ENCODE measurements at places on chromosomes 11 and 22.

DNA sequence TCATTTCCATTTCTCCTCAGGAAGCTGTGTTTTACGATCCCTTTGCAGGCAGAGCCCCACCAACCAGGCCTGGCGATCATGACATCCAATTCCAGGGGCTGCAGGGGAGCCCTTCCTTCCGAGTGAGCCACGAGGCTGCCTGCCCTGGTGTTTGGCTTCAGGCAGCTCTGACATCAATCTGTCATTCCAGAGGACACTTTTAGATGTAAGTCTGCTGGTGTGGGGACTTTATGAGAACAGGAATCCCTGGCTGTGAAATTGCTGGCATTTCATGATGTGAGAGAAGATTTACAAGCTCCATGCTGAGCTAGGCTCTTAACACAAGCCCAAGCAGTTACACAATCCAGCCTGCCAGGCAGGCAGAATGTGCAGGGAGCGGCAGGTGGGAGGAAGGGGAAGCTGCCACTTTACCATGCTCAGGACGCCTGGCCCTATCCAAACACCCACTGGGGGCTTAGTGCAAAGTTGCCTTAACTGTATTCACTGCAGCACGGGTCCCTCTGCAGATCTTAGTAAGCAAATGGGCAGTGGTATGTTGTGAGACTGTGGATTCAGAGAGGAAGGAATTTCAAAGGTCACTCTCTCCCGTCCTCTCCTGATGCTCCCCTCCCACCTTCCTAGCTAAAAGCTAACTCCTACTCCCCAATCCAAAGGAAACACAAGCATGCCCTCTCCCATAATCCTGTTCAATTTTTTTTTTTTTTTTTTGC lies 43.4 kb upstream of the MICAL2 start:
- peak; percentile 95 for DNase-seq

DNA sequence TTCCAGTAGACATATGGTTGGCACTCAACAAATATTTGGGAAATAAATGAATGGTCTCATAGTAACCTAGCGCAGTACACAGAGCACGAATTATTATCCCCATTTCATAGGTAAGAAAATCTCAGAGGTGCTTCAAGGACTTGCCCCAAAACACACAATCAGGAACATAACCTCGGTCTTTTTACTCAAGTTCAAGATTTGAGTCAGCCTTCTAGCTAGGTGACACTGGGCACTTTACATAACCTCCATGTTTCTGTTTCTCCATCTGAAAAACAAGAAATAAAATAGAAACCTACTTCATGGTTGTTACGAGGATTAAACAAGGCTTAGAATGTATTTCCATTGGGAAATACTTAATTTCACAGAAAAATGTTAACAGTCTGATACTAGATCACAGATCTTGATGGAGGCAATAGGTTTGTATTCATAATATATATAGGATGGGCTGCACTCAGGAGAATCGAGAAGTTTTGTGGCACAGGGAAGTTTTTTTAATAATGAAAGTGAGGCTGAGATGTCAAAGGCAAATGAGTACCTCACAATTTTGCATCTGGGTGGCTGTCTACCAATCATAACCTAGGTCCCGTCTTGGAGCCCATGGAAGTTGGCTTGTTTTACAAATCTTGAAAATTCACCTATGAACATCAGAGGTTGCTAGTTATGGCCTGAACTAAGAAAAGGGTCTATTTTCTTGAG lies 147.4 kb upstream of the ZC3H12C start:
- DNase-seq = no peak

GRCh38 chr11:111193924-111194490 lies 51.5 kb upstream of the POU2AF2 start:
- DNase-seq = no peak

- DNase-seq = no peak
These were observed 1.3 kb upstream of the PATZ1 start for GRCh38 chr22:31347251-31348008.

DNA sequence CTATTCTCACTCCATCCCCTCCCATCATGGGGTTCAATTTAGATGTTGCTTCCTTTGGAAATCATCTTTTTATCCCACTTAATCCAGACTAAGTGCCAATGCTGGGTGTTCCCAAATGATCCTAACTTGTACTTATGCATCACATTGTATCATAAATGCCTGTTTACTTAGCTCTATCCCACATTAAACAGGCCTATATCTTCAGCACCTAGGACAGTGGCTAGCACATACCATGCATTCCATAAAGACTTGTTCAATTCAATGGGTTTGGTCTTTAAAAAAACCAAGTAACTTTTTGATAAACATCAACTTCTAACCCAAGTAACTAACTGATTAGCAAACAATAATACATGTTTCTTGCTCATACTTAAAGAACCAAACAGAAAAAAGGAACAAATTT lies 40.6 kb downstream of the RSF1 start:
- no peak for DNase-seq

GRCh38 chr11:74255741-74256375 lies 55.6 kb downstream of the P4HA3 start:
- DNase-seq = no peak

DNA sequence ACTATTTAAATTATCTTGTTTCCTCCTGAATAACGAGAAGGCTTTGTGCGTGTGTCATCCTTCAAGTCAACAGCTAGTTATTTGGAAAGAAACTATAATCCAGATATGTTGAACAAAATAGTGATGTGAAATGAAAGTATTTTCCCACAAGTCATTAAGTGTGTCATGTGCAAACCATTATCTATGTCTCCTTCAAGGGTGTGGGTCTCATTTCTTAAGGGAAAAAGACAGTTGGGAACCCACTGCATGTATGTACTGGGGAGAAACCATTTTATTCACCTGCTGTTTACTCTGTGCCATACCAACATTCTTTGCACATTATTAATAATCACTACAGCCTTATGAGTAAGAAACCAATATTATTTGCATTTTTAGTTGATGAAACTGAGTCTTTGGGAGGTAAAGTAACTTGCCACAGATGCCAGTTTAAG lies 145.3 kb upstream of the CTSC start:
- peak; percentile 53 for DNase-seq

GRCh38 chr11:111944651-111945051 lies 7.5 kb downstream of the DIXDC1 start:
- peak; percentile 47 for DNase-seq

DNA sequence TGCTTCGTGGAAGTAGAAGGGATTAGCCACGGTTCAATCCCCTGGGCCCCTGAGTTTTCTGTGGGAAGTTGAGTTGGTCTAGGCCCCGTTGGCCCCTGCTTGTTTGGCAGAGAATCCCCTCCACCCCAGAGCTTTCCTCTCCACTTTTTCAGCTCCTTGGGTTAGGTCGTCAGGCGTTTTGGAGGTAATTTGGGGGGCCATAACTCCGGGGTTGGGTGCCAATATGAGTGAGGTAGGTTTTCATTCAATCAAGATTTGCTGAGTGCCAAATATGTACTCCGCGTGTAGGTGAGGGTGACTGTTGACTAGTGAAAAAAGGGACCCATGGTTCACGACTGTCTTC lies 590 bp downstream of the ATG13 start:
- no peak for DNase-seq

DNA sequence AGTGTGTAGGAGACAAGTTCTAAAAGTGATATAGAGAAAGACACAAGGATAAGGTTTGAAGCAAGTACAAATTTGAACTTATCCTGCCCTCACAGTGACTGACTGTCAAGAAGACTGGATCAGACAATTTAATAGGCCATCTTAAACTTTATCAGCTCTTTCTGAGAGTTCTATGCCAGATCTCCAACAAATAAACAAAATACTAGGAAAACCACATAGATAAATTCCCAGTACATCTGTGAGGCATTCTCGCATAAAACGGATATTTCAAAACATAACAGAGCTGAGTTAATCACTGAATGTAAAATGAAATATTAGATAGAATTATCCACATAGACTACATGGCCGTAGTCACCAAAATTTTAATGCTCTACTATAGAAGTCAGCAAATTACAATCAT lies 120.9 kb upstream of the LUZP2 start:
- DNase-seq = no peak

- no peak for DNase-seq
These were observed 100.5 kb downstream of the RASSF10 start for GRCh38 chr11:13109616-13110015.

- peak; percentile 71 for DNase-seq
These were observed at the start of gene ADM for GRCh38 chr11:10304495-10305261. Gene ADM, plus strand, starts transcription at chr11:10305073. Its CDS starts 628 bp downstream, at chr11:10305701.

DNA sequence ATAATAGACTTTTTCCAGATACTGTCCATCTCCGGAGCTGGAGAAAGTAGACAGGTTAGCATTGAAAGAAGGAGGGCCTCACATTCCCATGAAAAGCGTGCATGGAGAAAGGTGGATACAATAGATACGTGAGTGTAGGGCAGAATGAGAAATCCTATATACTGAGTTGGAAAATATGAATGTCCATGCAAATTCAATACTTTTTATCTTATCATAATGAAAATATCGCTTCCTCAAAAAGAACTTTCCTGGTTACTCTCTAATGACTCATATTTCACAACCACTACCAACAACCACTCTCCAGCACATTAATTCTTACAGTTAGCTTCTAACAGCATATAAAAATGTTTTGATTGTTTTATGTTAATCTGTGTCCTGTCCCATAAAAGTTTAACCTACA lies 22.0 kb upstream of the MS4A6A start:
- no peak for DNase-seq

DNA sequence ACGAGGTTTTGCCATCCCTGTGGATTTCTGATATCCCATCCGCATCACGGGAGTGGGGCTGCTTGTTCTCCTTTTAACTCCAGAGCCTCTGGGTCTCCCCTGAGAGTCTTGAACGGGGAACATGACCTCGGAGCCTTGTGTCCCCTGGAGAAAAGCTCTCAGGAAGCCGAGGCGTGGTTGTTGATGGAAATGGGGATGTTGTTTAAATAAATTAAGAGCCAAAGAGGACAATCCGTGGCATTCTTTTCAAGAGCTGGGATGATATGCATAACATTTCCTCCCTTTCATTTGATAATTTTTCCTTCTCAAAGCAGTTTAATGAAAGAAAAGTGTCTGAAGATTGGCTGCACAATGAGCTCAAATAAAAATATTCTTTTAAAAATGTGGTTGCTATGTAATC lies 14.2 kb downstream of the TSPAN18 start:
- no peak for DNase-seq

DNA sequence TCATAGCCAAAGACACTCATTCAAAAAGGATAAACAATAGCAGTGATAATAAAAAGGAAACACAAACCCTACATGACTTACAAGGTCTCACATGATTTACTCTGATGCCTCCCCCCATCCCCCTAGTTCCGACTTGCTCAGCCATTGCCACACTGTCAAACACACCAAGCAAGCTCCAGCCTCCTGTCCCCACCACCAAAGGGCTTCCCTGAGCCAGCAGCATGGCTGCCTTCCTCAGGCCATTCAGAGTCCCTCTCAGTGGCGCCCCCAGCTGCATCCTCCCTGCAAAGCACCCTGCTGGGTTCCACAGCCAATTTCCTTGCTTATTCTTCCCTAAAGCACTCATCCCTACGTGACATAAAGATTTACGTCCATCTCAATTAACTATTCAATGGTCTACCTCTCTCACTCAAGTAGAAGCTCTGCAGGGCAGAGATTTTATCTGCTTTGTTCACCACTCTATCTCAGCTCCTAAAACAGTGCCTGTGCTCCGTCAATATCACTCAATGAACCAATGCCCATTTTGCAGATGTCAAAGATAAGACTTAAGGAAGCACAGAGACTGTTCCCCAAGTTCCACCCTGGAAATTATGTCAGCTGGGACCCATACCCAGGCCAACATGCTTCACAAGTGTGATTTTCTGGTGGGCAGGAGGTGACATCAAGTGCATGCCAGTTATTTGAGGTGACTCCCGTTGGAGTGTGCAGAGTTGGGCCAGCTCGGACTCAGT lies 106.9 kb downstream of the SYN3 start:
- DNase-seq = no peak

- no peak for DNase-seq
These were observed 56.1 kb upstream of the POU2AF2 start for GRCh38 chr11:111189466-111189865.

GRCh38 chr22:45603619-45604018 lies 68.0 kb upstream of the ATXN10 start:
- DNase-seq = no peak
